Effector CD4-positive, alpha-beta T cell (primary cell): ENCODE measurements at places on chromosomes 16 and 17.

- no peak for DNase-seq
Measured at GRCh38 chr17:50152736-50153135, 2.3 kb upstream of the PPP1R9B start.

GRCh38 chr17:58328195-58329034 is at the start of gene TSPOAP1:
Gene TSPOAP1 (minus strand): TSS chr17:58328795. CDS start chr17:58327920, 875 bp downstream.
- DNase-seq, result peak; percentile 52

GRCh38 chr16:75660321-75660720 is 12.7 kb downstream of the TERF2IP start:
- DNase-seq, result no peak

DNA sequence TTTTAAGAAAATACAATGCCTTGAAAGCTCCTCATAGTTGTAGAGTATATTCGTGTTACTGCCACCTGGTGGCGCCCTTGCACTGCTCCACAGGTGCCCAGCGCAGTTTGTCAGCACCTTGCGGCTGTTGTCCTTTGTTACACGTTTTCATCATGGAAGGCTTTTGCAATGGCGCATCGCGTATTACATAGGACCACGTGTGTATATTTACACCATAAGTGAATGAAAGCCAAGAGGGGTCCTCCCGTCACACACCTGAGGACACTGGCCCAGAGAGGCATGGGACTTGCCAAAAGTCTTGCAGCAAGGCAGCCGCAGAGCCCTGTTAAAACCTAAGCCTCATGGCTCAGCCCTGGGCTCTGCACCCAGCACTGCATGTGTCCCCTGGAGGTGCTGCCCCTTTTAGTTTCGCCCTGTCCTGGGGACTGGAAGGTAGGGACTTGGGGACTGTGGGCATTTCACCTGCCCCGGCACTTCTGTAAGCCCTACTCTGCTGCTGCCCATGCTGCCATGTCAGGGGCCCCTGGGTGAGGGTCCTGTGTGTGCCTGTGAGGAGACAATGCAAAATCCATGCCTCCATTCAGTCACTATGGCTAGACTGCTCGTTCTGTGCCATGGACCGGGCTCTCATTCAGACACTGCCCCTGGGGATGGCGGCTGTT is 24.3 kb downstream of the POLR3E start:
- peak; percentile 68 for DNase-seq

GRCh38 chr17:62688398-62689160 is 61.1 kb downstream of the MRC2 start:
- DNase-seq, result no peak
